Fibroblast of pulmonary artery (primary cell): ENCODE measurements at places on chromosomes 6 and 20.
A peak's percentile ranks its signal among the peaks of the same experiment; 100 is the strongest.

GRCh38 chr6:98601716-98602115 is 232.7 kb upstream of the POU3F2 start:
- DNase-seq: no peak

DNA sequence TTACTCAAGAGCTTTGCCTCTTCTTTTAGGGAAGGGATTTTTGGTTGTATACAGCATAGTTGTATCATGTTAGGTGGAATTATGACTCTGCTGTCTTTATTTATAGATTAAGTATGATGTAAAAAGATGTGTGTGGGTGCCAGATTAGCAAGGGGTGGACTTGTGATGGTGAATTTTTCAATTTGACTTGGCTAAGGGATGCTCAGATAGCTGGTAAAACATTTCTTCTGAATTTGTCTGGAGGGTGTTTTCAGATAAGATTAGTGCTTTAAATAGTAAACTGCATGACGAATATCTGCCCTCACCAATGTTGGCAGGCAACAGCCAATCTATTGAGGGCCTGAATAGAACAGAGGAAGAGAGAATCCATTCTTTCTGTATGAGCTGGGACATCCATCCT is 173.3 kb upstream of the TNFAIP3 start:
- DNase-seq: peak; percentile 41

- DNase-seq: peak; percentile 79
These were observed 40.4 kb upstream of the NAA20 start for GRCh38 chr20:19976595-19977372.

DNA sequence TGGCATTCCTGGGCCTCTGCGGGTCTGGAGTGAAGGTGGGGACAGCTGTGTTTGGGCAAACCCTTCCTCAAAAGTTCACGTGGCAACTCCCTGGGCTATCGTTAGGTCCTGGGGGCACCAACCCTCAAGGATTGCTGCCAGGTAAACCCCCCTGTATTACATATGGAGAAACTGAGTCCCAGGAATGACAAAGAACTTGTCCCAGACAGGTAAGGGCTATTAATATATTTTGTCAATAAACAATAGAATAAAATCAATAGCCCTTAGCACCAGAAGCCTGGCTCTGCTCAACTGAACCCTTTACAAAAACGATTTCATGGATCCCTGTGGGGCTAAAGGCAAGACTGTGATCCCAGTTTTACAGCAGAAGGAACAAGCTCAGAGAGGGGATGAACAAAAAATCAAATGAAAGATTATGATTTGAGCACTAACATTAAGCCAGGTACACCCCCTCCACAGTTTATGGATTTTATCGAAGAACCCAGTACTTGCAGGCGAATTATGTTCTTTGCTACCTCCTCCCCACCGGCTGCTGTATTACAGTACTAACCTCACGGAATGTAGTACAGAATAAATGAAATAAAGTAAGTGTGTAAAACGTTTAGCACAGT is 2.7 kb downstream of the ID1 start:
- DNase-seq: peak; percentile 65

DNA sequence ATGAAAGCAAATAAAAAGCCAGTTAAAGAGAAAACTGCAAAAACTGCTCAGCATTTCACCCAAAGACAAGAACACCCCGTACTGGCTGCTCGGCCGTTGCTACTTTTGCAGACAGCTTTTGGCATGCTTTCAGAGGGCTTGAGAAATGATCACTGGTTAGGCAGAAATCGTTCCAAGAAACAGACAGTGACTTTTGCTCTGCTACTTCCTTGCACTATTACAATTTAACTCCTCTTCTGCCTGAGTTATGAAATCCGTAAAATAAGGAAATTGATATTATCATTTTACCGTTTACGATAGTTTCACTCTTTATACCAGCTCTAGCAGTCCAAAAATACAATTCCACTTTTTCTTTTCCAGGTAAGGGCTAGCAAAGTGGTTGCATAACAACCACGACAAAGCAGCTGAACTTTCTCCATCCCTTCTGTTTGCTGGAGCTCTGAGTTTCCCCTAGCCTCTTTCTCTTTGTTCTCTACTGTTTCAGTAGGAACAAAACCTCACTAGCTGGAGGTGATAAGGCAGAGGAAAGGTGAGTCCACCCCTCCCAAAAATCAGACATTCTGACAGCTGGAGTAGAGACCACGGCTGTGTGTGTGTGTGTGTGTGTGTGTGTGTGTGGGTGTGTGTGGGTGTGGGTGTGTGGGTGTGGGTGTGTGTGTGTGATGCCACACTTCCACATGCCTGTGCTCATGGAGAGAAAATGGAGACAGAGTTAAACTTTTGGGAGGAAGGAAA is 191.8 kb upstream of the RREB1 start:
- DNase-seq: peak; percentile 84

GRCh38 chr6:136335736-136336363 is 46.2 kb upstream of the BCLAF1 start:
- DNase-seq: no peak

DNA sequence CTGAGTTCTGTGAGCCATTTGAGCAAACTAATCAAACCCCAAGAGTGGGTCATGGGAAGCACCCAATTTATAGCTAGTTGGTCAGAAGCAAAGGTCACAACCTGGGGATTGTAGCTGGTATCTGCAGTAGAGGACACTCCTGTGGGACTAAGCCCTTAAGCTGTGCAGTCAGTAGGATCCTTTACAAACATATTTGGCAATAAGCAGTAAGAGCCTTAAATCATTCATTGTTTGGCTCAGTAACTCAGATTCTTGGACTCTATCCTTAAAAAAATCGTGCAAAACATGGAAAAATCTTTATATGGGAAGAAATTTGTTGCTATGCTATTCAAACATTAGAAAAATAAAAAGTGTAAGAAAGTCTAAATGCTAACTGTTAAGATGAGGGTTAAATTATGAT is 29.9 kb downstream of the FRK start:
- no peak for DNase-seq

DNA sequence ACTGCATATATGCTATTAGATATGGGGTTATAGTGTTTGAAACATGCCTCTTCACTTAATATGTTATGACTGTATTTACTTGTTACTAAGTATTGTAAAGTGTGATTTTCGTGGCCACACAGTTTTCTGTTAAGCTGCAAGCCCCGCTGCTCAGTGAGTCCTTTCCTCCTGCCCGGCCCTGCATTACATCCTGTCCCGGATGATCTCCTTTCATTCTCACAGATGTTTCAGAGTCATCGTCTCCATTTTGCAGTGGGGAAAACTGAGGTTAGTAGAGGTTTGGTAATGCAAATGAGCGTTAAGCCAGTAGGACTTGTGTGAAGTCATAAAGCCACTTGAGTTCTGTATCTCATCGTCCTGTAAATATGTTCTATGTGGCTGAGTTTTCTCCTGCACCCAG is 155.5 kb downstream of the CFAP61 start:
- no peak for DNase-seq

DNA sequence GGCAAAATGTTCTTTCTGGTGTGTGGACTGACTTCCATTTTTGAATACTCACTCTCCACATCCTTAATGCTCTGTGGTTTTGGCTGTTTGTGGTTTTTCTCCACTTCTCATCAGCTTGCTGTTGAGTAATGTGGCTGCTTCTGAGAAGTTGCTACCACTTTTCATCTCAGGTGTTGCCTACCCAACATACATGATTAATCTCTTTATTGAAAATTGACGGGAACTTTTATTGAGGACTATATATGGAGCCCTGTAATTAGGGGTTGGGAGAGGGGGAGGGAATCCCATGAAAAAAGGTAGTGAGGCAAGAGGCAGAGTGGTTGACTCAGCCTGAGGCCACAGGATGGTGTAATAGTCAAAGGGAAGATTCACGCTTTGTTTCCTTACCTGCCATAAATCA is 17.6 kb downstream of the IL22RA2 start:
- peak; percentile 14 for DNase-seq

GRCh38 chr6:20919677-20920385 is 385.6 kb downstream of the CDKAL1 start:
- no peak for DNase-seq

GRCh38 chr20:51385646-51386530 is 156.6 kb downstream of the NFATC2 start:
- peak; percentile 63 for DNase-seq

DNA sequence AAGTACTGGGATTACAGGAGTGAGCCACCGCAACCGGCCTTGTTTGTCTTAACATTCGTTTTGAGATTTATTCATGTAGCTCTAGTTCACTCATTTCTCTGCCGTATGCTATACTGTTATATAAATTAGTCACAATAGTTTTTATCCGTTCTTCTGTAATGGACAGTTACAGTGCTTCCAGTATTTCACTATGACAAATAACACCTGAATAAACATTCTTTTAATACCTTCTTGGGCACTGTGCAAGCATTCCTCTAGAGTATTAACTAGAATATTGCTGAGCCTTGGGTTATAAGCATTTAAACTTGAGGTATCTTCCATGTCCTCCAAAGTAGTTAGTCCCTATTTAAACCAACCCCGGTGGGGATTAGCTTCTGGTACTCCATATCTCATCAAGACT is 45.6 kb downstream of the STK38 start:
- no peak for DNase-seq

DNA sequence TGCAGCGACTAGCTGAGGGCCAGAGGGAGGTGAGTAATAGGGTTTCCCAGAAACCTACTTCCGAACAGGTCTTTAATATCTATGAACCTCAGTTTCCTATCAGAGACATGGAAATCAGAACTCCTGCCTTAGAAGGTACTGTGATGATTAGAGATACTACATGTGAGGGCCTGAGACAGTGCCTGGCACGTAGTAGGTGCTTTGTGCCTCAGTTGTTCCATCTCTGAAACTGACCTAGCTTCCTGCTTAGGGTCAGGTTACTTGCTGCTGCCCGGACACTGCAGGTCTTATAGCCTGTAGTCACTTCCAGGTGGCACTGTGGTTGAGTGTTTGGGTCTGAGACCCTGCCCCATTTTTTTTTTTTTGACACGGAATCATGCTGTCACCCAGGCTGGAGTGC is 20.9 kb downstream of the RAB44 start:
- no peak for DNase-seq

DNA sequence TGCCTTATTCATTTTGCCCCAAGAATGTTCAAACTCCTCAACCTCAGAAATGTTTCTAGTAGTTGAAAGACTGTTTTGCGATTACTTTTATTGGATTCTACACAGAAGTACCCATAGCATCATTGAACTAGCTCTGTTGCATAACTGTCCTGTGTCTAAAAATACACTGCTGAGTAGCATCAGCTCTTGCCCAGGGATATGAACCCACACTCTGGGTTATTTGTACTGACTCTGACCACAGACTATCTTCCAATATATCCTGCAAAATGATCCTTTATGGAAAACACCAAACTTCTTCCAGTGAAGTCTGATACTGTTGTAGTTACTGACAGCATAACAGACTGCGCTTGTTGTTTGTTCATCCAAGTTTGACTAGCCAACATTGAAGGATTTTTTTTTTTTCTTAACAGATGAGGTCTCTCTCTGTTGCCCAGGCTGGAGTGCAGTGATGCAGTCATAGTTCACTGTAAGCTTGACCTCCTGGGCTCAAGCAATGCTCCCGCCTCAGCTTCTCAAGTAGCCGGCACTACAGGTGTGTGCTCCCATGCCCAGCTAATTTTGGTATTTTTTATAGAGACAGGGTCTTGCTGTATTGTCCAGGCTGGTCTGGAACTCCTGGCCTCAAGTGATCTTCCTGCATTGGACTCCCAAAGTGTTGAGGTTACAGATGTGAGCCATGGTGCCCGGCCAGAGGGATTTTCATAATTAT is 49.9 kb downstream of the TULP4 start:
- DNase-seq: no peak

GRCh38 chr6:34731393-34732060 is 25.8 kb upstream of the SNRPC start:
- no peak for DNase-seq

- DNase-seq: no peak
These were observed 121.3 kb upstream of the CARMIL1 start for GRCh38 chr6:25157842-25158241.

DNA sequence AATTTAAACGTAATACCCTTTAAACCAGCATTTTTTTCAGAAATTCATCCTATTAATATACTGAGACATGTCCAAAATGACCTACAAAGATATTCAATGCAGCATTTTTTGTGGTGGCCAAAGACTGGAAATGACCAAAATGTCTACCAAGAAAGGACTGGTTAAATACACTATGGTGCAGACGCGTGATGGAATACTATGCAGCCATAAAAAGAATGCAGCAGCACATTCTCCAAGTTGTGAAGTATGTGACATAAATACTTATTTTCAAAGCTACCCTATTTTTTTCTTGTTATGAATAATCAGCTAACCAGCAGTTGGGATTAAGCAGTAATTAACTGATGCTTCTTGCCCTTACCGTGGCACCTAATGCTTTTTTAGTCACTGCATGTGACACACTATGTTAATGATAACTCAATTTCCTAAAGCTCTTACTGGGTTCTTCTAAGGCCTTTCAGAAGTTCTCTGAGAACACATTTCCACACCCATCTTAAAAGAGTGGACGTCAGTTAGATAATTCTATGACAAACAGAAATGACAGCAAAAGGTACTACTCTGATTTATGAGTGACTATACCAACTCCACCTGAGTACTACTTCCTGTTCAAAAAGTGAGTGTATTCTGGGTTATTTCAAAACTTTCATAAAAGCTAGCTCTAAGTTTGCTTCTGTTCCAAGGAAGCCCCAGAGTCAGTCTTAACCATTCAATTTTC is 24.9 kb downstream of the TTI1 start:
- DNase-seq: no peak

- DNase-seq: peak; percentile 53
These were observed 299.9 kb upstream of the SUPT3H start for GRCh38 chr6:45677381-45678284.

GRCh38 chr6:25829375-25829774 is 2.5 kb downstream of the SLC17A1 start:
- no peak for DNase-seq

DNA sequence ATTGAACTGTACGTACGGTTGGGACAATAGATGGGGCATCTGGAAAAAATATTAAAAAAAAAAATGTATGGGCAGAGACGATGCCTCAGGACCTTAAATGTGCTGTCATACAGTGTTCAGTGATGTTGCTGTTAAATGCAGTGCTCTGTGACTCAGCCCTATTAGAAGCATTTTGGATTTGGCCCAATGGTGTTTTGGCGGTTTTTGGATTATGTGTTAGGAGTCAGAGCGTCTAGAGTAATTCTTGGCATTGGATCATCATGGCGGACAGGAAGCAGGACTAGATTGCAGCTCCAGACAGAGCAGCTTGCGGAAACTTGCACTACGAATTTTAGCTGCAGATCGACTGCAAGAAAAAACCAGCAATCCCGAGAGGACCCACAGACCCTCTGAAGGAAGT is 280.0 kb downstream of the SOX4 start:
- DNase-seq: peak; percentile 96

DNA sequence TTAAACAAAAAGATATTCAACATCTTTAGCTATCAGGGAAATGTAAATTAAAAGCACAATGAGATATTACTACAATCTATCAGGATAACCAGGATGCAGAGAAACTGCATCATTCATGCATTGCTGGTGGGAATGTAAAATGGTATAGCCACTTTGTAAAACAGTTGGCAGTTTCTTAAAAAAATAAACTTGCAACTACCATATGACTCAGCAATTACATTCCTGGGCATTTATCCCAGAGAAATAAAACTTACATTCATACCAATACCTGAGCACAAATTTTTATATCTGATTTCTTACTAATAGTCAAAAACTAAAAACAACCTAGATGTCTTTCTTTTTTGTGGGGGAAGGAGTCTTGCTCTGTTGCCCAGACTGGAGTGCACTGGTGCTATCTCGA is 190.3 kb upstream of the TAB2 start:
- DNase-seq: peak; percentile 66
